ENCODE measurements at places on chromosomes 6 and 20. TPM values are rescaled to one million over a fixed set of nuclear protein-coding genes. Genes with fewer than 3 reads are reported as not detected.
A peak's percentile ranks its signal among the peaks of the same experiment; 100 is the strongest.

Gene SIRPD
- total RNA-seq, result 0.18 TPM

Gene OR2H1
- not detected for total RNA-seq

Gene NFATC2
- 12.4 TPM for total RNA-seq

Gene HS3ST5
- total RNA-seq, result 0.86 TPM

Gene MLN
- not detected for total RNA-seq

Gene PBOV1
- not detected for total RNA-seq

Gene SLC35F1
- not detected for total RNA-seq

Gene OPN5
- total RNA-seq, result not detected

DNA sequence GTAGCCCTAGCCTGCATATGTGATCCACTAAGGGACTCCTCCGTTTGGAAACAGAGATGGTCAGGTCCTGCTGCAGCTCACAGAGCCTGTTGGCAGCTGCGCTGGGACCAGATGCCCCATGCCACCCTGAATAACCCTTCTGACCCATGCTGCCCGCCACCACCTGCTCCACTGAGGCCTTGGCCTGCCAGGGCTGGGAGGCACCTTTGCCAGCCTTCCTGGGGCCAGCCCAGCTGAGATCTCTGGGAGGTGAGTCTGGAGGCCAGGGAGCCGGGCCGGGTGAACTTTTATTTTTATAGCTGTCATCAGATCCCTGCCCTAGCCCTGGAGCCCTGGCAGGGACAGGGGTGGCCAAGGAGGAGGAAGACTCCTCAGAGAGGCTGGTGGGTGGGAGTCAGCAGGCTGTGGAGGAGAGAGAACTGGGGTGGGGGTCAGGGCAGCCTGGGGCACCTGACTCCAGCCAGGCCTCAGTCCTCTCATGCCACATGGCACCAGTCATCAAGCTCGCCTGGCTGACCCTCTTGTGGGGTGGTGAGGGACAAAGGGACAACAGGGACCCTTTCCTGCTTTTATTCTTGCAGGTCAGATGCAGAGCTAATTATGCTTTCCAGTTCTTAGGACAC is 10.0 kb downstream of the CEBPB start:
- H3K4me3 ChIP-seq, result no peak overlapping the region
- H3K4me1 ChIP-seq, result no peaks in the 10 kb centered on the region
- DNase-seq, result no peak

DNA sequence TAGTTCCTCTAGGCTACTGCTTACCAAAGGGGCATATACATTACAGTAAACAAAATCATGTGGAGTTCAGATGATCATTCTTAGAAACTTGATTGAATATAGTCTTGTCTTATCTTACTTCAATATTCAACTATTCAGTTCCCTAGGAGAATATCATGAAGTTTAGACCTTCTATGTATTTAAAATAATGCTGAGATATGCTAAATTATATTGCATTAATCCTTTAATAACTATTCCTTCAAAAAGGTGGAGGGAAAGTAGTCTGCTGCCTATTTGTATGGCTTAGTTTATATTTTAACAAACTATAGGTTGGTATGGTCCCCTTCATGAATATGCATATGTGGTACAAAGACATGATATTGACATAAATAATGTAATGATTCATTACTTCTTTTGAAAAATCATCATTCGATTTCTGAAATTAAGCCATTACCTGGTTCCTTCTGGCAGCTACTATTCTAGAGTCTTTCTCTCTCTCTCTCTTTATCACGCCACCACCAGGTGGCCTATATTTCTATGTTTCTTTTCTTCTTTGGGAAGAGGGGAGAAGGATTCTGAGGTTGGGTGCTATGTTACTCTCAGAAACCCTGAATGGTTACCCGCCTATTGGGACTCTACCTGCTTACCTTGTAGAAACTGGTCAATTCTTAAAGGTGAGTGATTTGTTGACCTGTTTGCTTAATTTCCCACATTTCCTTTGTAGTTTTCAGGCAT is 855.8 kb downstream of the HACE1 start:
- DNase-seq, result peak; percentile 39
- H3K27me3 ChIP-seq, result no peaks in the 10 kb centered on the region
- no peaks in the 10 kb centered on the region for H3K4me1 ChIP-seq
- no peak overlapping the region for H3K4me3 ChIP-seq

DNA sequence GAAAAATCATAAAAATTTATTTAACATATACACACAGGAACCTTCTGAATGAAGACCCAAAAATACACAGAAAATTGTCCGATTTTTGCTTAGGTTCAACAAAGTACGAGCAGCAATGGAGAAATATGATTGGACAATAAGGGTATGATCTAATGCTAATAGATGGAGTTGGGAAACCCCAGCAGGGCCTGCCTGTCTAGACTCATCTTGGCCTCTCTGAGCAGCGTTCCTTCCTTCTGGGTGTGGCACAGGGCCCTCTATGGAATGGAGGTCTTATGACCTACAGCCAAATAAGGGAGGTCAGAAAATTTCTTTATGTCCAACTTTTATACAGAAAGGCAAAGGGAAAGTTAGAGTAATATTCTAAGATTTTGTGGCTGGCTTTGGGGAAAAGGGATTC is 27.7 kb upstream of the ENPP4 start:
- no peaks in the 10 kb centered on the region for H3K27me3 ChIP-seq
- H3K4me1 ChIP-seq, result no peaks in the 10 kb centered on the region
- H3K27ac ChIP-seq, result no peak overlapping the region
- no peak overlapping the region for H3K4me3 ChIP-seq

DNA sequence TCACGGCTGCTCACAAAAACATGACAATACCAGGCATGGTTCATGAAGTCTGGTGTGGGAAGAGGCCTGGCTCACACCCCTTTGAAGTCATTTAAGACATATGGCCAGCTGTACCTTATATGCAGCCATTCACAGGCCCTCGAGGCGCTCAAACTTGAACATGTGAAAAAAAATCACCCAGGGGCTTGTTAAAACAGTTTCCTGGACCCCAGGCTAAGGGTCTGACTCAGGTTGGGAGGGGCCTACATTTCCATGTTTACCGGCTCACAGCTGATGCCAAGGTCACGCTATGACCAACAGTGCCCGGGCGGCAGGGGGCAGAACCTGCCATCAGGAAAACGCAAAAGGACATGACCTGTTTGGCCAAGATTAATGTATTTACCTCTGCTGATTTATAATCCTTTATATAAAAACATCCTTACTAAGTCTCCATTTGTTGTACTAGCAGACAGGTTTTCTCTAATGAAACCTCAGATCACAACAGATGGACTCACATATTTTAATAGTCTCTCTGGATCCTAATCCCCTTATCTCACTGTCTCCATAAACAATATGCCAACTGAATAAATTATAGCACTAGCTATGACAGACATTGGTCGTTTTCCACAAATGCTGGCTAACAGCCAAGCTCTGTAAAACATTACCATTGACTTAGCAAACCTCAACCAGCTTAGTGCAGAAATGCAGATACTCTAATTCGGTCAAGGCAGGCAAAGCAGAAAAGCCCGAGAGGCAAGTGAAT is 19.9 kb downstream of the EZR start:
- H3K27ac ChIP-seq, result peak overlapping the region; percentile 1
- peaks cover 49% of the 10 kb centered on the region for H3K4me1 ChIP-seq
- DNase-seq, result peak; percentile 58
- H3K27me3 ChIP-seq, result no peaks in the 10 kb centered on the region

DNA sequence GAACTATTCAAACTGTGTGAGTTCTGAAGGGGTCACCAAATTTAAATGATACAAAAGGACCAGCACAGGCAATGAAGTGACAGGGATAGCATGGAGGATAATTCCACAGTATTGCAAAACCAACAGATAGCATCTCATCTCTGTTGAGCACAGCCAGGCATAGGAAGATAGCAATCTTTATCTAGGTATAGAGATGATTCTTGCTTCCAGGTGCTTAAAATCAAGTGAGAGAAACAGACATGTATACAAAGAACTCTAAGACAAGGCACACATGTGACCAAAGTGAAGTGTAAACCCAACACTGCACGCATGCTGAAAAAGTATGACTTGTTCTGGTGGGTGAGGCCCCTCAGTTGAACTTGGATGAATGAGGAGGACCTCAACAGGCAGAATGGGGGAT is 48.4 kb upstream of the ARMC2 start:
- H3K4me3 ChIP-seq, result no peak overlapping the region
- no peak overlapping the region for H3K27ac ChIP-seq
- DNase-seq, result no peak

GRCh38 chr20:32999603-33000250 is 4.5 kb downstream of the SUN5 start:
- no peaks in the 10 kb centered on the region for H3K36me3 ChIP-seq
- DNase-seq, result no peak
- no peak overlapping the region for H3K4me3 ChIP-seq
- H3K4me1 ChIP-seq, result no peaks in the 10 kb centered on the region
- H3K27me3 ChIP-seq, result peaks cover 19% of the 10 kb centered on the region

DNA sequence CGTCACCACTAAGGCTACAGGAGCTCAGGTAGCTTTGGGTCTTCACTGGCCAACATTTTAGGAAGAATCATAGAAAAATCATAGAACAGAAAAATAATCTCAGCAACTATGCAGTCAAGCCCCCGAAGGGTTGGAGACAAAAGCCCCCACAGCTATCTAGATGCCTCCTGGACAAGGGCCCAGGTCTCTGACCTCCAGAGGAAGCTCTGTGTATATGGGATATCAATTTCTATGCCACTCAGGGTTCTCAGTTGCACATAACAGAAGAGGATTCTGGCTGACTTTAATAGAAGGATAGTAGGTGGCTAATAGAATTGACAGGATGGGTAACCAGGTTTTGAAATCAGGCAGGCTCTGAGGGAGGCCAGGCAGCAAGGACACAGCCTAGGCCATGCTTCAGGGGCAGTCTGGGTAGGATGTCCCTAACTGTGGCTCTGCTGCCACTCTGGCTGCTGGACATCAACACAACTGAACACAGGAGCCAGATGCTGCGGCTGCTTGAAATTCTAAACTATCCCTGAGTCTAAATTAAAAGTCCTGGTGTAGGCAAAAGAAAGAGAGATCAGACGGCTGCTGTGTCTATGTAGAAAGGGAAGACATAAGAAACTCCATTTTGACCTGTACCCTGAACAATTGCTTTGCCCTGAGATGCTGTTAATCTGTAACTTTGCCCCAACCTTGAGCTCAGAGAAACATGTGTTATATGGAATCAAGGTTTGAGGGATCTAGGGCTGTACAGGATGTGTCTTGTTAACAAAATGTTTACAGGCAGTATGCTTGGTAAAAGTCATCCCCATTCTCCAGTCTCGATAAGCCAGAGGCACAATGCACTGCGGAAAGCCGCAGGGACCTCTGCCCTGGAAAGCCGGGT is 65.6 kb downstream of the TRMT6 start:
- peaks cover 44% of the 10 kb centered on the region for H3K27me3 ChIP-seq
- no peak overlapping the region for H3K27ac ChIP-seq
- no peaks in the 10 kb centered on the region for H3K36me3 ChIP-seq

DNA sequence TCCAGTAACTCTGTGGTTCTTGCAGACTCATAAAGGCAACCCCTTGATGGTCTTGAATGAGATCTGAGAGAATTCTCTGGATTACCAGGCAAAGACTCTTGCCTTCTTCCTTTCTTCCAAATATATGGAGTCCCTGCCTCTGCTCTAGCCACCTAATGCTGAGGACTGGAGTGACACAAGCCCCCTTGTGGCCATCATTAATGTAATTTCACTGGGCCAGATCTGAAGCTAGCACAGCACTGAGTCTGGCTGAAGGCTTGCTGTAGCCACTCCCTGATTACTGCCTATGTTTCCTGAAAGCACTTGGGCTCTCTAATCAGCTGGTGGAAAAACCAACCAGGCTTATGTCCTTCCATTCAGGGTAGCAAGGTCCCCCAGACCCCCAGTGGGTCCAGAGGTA is 559.3 kb upstream of the IRAK1BP1 start:
- no peaks in the 10 kb centered on the region for H3K4me1 ChIP-seq
- H3K27ac ChIP-seq, result no peak overlapping the region
- DNase-seq, result no peak
- no peak overlapping the region for H3K4me3 ChIP-seq
- H3K27me3 ChIP-seq, result no peaks in the 10 kb centered on the region

- H3K4me3 ChIP-seq, result no peak overlapping the region
- H3K27ac ChIP-seq, result no peak overlapping the region
These were observed 38.6 kb upstream of the PLCG1 start for GRCh38 chr20:41098703-41099250.

- H3K36me3 ChIP-seq, result no peaks in the 10 kb centered on the region
- no peaks in the 10 kb centered on the region for H3K27me3 ChIP-seq
- no peak overlapping the region for H3K4me3 ChIP-seq
- H3K27ac ChIP-seq, result no peak overlapping the region
- DNase-seq, result no peak
These were observed 233.6 kb downstream of the ATXN1 start for GRCh38 chr6:16527691-16528090.

DNA sequence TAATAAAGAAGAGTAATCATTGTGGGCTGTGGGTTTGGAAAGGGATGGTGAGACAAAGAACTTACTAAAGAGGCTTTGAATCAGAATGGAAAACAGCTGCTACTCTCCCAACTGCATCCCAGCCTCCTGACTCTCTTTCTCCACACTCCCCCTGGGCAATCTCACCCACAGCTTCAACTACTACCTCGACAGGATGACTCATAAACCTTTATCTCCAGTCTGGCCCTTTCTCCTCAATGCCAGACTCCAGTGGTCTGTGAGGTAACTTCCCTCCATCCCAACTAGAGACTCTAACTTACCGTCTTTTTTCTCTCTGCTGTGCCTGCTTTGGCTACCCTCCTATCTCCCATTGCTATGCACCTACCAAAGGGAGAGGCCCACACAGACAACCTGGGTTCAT is 135.3 kb upstream of the RREB1 start:
- H3K36me3 ChIP-seq, result no peaks in the 10 kb centered on the region
- no peak overlapping the region for H3K4me3 ChIP-seq
- H3K4me1 ChIP-seq, result peaks cover 28% of the 10 kb centered on the region
- H3K27ac ChIP-seq, result no peak overlapping the region
- no peaks in the 10 kb centered on the region for H3K27me3 ChIP-seq
- DNase-seq, result peak; percentile 54

DNA sequence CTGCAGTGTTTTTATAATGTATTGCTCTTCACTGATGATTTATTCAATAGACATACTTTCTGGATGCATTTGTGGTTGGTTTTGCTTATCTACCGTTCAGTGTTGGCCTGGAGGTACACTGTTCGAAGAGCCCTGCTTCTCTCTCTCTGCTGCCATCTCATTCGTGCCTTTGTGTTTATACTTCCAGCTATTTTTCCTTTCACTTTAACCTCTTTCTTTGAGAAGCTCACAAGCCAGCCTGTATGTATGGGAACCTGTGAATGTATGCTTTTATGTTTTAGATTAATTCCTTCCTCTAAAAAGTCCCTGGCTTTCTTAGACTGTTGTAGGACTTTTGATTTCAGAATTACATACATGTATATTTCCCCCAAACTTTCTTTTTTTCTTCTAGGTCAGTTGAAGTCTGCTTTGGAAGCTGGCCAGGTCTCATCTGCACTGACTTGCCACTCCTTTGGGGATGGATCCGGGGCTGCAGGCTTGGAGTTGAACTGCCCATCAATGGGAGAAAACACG is 83.0 kb downstream of the SCAND1 start:
- no peak overlapping the region for H3K4me3 ChIP-seq
- DNase-seq, result no peak
- H3K4me1 ChIP-seq, result peaks cover 17% of the 10 kb centered on the region
- H3K27me3 ChIP-seq, result no peaks in the 10 kb centered on the region
- no peak overlapping the region for H3K27ac ChIP-seq
- 0 out of 2 replicates have a peak, but pooled peaks cover 3% of the 10 kb centered on the region for H3K36me3 ChIP-seq

- H3K4me1 ChIP-seq, result no peaks in the 10 kb centered on the region
- H3K36me3 ChIP-seq, result no peaks in the 10 kb centered on the region
- no peak overlapping the region for H3K27ac ChIP-seq
- DNase-seq, result no peak
- H3K4me3 ChIP-seq, result no peak overlapping the region
These were observed 17.1 kb downstream of the CLIC5 start for GRCh38 chr6:45998524-45998923.

Measured in PC-3 (cell line).